Stimulated activated CD4-positive, alpha-beta T cell treated with anti-CD3 and anti-CD28 coated beads, Interleukin-12 subunit alpha, Interleukin-12 subunit beta, amount 100 ng/mL, for 24 hours (primary cell): ENCODE measurements at places on chromosomes 12 and 14.
A peak's percentile ranks its signal among the peaks of the same experiment; 100 is the strongest.

GRCh38 chr12:3658327-3659163, 94.4 kb downstream of the CRACR2A start:
- DNase-seq, result peak; percentile 6

GRCh38 chr12:47014474-47014873, 64.9 kb upstream of the PCED1B start:
- DNase-seq, result no peak

DNA sequence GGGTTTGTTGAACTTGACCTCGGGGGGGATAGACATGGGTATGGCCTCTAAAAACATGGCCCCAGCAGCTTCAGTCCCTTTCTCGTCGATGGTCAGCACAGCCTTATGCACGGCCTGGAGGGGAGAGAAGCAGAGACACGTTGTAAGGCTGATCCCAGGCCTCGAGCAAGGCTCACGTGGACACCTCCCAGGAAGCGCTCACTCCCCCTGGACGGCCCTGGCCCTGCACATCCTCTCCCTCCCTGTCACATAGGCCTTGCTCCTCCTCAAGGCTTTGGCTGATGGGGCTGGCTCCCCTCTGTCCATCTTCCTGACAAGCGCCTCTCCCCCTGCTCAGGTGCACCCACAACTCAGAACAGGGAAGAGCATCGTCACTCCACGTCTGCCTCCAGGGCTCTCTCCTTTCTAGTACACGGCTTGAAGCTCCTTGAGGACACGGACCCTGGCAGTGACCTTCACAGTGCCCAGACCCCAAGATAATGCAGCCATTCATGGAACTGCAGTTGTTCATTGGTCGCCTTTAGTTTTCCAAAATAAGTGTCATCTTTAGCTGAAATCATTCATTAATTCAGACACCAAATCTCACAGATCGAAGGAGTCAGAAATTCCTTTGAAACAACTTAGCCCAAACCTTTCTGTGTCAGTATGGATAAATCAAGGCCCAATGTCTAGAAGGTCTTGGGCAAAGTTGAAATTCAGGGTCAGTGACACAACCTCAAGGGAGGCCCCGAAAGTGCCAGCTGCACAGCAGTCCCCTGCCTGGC, 9.7 kb downstream of the SERPINA1 start:
- no peak for DNase-seq

DNA sequence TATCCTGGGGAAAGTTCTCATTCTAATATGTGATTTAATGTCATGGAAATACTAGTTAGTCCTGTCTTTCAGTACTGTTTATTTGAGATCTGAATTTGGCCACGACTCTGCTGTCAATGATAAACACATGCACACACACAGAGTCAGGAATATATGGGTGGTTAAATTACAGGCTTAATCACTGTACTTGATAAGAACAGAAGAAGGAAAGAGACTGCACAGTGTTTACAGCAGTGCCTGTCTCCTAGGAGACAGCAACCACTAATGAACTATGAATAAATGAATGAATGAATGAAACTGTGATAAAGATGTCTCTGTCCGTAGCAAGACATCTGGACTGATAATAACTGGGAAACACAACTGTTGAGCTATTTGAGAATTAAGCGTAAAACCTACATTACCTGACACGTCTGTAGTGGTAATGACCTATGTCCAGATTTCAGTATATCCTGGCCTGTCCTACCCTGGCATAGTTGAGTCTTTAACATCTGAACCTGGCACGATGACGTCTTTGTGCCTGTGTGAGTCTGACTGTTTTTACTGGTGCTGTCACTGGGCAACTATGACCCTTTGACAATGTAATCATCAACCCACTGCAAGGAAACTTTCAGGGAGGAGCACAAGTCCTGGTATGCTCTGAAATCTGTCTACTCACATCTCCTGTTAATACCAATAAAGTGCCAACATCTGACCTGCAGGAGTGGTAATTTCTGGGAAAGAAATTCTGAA, 524.6 kb downstream of the TMEM132D start:
- DNase-seq, result no peak

DNA sequence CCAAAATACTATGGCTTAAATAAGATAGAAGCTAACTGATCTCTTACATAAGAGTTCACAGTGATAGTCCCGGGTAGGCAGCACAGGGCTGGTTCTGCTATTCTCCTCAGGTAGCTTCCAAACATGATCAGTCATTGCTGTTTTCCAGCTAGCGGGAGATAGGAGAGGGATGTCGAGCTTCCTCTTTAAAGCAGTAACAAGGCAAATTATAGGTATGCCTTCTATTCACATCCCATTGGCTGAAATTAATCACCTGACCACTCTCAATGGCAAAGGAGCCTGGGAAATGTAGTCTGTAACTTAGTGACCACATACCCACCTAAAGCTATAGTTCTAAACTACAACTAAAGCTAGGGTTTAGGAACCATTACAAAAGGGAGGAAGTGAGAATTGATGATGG, 34.5 kb upstream of the VRK1 start:
- no peak for DNase-seq

DNA sequence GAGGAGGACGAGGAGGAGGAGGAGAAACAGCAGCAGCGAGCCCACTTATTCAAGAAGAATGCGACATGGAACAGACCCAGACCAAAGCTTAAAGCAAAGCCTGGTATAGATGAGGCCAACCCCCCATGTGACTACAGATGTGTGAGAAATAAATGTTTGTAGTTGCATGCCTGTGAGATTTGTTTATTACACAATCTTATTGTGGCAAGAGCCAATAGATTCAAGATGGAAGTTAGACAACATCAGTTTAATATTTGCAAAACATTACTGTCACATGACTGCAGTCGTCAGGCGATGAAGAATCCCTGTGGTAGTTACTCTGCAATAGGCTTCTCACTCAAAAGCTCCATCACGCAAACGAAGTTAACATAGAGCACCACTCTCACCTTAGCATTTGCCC, 17.2 kb upstream of the SLC35F4 start:
- no peak for DNase-seq

DNA sequence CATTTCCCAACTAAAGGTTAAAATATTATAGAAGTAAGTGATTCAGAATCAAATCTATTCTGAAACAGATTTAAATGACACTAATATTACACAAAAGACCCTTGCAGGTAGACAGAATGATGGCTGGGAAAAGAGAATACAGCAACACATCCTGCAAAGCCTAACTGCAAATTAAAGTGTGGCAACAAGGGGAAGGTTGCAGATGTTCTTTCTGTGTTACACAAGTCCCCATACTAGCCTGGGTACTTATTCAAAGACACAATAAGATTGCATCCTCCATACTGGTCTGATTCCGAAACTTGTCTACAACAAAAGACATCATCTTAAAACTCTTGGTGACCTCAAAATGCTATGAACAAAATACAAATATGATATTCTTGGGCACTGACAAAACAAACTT, 50.5 kb downstream of the R3HDM2 start:
- no peak for DNase-seq

DNA sequence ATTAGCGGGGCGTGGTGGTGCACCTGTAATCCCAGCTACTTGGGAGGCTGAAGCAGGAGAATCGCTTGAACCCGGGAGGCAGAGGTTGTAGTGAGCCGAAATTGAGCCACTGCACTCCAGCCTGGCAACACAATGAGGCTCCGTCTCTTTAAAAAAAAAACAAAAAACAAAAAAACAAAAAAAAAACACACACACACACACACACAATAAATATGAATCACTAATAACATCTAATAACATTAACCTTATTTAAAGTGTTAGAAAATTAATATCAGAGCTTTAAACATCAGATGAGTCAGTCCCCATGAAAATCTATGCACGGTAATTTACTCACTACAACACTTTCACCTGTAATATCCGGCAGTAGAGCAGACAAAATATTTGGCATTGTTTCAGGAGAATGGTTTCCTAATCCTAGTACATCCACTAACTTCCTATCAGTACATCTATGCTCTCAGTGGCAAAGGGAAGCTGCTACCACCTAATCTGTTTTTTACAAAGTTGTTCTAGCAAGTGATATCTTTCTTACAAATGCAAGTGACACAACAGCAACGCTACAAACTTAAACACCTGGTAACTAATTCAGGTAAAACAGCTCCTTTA, 36.2 kb downstream of the MED13L start:
- DNase-seq, result no peak

DNA sequence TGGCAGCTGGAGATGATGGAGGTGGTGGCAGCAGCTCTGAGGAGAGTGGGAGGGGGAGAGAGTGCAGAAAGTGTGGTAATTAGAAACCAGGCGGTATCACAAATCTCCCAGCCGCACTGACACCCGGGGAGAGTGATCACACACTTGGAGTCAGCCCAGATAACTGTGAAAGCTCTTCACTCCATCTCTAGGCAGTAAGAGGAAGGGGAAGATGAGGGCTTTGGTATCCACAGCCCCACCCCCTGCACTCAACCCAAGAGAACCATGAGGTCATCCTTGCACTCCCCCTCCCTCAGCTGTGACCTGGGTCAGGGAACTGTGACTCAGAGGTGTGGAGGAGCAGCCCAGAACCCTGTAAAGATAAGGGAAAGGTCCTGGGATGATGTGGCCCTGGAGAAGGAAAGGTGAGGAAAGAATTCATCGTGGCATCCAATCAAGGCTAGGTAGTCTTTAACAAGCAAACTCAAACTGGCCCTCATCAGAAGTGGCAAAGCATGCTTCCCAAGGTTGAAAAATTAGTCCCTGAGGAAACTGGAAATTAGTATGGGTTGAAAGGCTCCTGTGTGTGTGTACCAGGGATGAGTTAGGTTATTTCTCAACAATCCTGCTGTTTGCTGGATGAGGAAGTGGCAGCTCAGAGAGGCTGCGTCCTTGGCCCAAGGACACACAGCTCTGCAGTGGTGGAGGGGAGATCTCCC, 111.0 kb upstream of the LHX5 start:
- DNase-seq, result no peak

- DNase-seq, result no peak
Observed at GRCh38 chr12:108820707-108821406, 36.5 kb downstream of the SSH1 start.

DNA sequence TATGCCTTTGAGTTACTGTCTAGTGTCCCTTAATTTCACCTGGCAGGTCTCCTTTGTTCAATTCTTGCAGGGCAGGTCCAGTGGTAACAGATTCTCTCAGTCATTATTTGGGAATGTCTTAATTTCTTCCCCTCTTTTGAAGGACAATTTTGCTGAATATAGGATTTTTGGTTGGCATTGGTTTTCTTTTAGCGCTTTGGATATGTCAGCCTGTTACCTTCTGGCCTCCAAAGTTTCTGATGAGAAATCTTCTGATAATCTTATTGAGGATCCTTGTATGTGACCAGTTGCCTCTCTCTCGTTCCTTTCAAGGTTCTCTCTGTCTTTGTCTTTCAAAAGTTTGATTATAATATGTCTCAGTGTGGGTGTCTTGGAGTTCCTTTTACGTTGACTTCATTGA, 38.1 kb downstream of the ZDHHC17 start:
- no peak for DNase-seq

DNA sequence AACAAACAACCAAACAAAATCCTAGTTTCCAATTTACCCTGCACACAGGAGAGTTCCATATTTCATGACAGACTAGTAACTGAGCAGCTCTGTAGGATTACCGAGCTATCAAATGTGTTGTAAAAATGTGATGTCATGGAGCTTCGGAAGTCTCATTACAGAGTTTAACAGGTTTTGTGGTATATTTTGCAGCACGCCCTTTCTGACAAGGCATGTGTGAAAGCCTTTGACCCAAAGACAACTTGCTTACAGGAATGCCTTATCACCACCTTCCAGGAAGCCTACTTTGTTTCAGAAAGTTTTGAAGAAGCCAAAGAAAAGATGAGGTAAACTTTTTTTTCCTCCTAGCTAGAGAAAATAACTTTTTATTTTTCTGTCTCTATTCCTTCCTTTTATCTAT, 92.4 kb downstream of the TPH2 start:
- DNase-seq, result no peak
